ENCODE measurements at places on chromosomes 13 and 19.

DNA sequence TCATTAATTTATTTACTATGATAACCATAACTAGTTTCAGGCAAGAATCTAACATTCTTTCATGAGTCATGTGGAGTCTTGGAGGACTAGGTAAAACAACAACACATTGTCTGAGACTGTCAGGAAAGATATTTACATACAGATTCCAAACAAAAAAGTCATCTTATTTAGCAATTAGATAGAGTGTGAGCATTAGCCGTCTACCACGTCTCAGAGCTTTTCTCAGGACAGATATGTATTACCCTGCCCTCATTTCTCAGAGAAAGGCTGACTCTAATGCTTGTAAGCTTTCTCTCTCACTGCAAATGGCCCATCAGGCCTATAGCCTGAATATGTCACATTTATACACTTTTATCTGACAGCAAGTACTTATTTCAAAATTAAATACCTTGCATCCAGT is 312.1 kb upstream of the PCDH20 start:
- H3K27ac ChIP-seq: no peak overlapping the region
- H3K27me3 ChIP-seq: no peaks in the 10 kb centered on the region
- no peak overlapping the region for H3K4me3 ChIP-seq
- H3K36me3 ChIP-seq: no peaks in the 10 kb centered on the region

DNA sequence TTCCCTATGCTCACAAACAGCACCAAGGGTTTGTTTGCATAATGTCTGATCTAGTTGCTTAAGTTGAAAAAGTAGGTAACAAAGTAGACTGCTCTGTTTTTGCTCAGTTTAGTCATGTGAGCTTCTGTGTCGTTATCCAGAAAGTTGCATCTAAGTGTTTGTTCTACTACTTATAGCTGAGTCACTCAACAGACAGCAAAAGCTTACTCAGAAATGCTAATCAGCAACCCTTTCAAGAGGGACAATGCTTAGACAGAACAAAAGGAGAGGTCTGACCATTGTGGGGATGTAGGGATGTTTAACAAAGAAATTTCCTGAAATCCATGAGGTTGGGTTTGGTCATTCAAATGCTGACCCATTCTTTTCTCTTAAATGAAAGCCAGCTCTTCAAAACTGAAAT is 106.4 kb downstream of the ATP8A2 start:
- no peak for DNase-seq
- H3K4me3 ChIP-seq: no peak overlapping the region
- H3K27me3 ChIP-seq: no peaks in the 10 kb centered on the region
- no peaks in the 10 kb centered on the region for H3K36me3 ChIP-seq

- no peak overlapping the region for H3K27ac ChIP-seq
- H3K27me3 ChIP-seq: no peaks in the 10 kb centered on the region
- H3K4me1 ChIP-seq: peaks cover 66% of the 10 kb centered on the region
- H3K36me3 ChIP-seq: peaks cover 31% of the 10 kb centered on the region
These were observed 7.1 kb downstream of the ARGLU1 start for GRCh38 chr13:106560821-106561220.

GRCh38 chr19:14182476-14182875 is 23.5 kb downstream of the ADGRL1 start:
- H3K27ac ChIP-seq: no peak overlapping the region
- DNase-seq: no peak
- H3K4me1 ChIP-seq: no peaks in the 10 kb centered on the region
- no peak overlapping the region for H3K4me3 ChIP-seq

DNA sequence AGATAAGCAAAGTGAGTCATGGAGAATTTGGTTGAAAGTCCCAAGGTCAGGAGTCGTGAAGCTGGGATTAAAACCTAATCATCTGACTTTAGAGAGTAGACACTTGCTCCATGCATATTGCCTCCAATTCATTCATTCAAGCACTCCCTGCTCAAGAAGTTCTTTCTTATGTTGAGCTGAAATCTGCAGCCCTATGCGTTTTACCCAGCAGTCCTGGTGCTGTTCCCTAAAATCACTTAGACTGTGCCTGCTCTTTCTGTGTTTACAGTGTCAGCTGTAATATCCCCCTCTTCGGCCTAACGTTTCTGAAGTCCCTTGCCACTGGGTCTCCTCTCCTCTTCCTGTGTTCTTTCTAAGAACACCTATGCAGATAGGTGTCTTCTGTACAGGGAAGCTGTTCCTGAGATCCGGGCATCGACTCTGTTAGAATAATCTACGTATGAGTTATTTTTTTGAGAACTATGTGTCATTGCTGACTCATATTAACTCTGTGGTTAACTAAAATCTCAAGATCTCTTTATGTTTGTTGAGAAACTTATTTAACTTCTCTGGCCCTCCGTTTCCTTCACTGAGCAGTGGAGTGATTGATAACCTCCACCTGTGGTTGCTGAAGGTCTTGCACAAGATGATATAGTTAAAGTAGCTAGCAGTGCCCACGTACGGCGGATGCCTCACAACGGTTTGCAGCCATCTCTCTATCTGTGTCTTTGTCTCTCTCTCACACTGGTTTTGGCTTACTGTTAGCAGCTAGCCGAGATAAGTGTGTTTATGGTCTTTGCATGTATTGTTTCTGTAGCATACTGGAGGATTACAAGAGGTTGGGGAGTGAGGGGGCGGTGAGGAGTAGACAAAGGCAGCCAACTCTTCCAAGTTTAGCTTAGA is 4.7 kb downstream of the ALOX5AP start:
- peaks cover 5% of the 10 kb centered on the region for H3K36me3 ChIP-seq
- H3K4me3 ChIP-seq: peak overlapping the region; percentile 2
- DNase-seq: peak; percentile 73
- no peaks in the 10 kb centered on the region for H3K27me3 ChIP-seq
- peak overlapping the region; percentile 47 for H3K27ac ChIP-seq
- H3K4me1 ChIP-seq: peaks cover 84% of the 10 kb centered on the region

GRCh38 chr13:48797127-48797526 is 143.4 kb downstream of the CYSLTR2 start:
- H3K27ac ChIP-seq: no peak overlapping the region
- DNase-seq: no peak
- H3K27me3 ChIP-seq: no peaks in the 10 kb centered on the region
- H3K4me1 ChIP-seq: no peaks in the 10 kb centered on the region
- H3K36me3 ChIP-seq: no peaks in the 10 kb centered on the region
- H3K4me3 ChIP-seq: no peak overlapping the region

DNA sequence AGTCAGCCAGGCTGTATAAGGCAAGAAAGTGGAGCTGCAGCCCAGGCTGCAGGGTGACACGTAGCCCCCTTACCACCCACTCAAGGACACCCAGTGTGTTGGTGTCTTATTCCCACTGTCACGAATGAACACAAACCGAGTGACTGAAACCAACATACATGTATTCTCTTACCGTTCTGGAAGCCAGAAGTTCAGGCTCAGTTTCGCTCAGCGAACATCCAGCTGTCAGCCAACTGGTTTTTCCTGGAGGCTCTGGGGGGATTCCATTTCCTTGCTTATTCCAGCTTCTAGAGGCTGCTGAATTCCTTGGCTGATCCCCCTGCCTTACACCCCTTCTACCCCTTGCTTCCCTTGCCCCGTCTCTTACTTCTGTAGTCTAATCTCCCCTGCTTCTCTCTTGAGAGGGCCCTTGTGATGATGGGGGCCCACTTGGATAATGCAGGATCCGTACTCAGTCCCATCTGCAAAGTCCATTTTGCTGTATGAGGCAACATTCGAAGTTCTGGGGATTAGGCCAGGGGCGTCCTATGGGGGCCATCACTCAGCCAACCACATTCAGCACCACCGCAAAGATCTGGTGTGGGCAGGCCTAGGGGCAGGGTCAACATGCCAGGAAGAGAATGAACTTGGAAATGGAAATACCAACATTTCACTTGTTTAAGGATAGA is 47.3 kb upstream of the MTIF3 start:
- DNase-seq: no peak
- no peaks in the 10 kb centered on the region for H3K27me3 ChIP-seq
- no peak overlapping the region for H3K4me3 ChIP-seq
- H3K36me3 ChIP-seq: no peaks in the 10 kb centered on the region
- no peak overlapping the region for H3K27ac ChIP-seq

- no peaks in the 10 kb centered on the region for H3K36me3 ChIP-seq
- no peak for DNase-seq
- H3K27ac ChIP-seq: no peak overlapping the region
- H3K27me3 ChIP-seq: no peaks in the 10 kb centered on the region
- no peak overlapping the region for H3K4me3 ChIP-seq
These were observed 10.3 kb upstream of the STRN4 start for GRCh38 chr19:46756544-46756888.

GRCh38 chr13:58004751-58005150 is 373.2 kb downstream of the PCDH17 start:
- DNase-seq: no peak
- H3K4me1 ChIP-seq: no peaks in the 10 kb centered on the region
- no peaks in the 10 kb centered on the region for H3K36me3 ChIP-seq
- no peak overlapping the region for H3K27ac ChIP-seq
- no peak overlapping the region for H3K4me3 ChIP-seq
- no peaks in the 10 kb centered on the region for H3K27me3 ChIP-seq
